ENCODE measurements at places on chromosomes 4 and X.

- DNase-seq, result no peak
These were observed 5.5 kb downstream of the ZNF827 start for GRCh38 chr4:145933134-145933533.

GRCh38 chr4:144648042-144648441 is 2.1 kb downstream of the HHIP start:
- no peak for DNase-seq

DNA sequence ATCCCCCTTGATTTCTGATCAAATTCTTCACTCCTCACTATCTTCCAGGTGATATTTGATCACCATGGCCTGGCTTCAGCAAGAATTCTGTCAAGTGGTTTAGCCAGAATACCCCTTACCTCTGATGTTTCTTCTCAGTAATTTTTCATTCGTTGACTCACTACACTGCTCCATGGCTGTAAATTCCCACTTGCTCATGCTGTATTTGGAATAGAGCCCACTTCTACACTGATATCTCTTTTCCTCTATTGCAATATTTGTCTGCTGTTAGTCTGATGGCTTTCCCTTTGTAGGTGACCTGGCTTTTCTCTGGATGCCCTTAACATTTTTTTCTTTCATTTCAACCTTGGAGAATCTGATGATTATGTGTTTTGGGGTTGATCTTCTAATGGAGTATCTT is 73.9 kb upstream of the DIPK2B start:
- no peak for DNase-seq

DNA sequence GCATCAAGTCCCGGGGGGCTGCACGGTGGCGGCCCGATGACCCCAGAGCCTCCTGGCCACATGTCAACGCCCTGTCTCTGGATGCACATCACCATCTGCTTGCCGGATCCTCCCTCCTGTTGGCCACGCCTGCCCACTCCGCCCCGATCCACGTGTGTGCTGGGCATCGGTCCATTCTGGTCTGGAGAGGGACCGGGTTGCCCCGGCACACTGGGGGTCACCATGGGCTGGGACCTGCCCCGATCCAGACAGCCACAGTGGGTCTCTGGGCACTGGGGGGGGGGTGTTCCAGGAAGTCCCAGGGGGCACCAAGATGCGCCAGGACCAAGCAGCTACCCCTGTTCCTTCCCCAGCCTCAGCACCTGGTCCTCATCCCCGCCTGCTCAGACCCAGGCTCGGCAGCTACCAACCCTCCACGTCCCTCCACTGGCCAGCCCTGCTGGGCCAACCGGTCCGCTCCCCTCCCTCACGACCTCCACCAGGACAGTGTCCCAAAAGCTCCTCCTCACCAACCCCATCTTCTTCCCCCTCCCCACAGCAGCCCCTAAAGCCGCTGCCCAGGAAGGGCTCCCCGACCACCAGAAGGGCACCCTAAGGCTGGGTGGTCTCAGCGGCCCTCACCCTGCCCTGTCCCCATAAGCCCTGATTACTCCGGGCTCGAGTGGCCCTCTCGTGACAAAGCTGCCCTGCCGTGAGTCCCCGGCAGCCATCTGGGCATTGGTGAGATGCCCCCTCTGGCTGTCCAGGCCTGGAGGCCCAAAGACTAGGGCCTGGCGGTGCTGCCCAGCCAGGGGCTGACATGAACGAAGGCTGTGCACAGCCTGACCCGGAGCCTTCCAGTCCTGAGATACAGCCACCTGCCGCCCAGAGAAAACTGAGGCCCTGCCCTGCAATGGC is 4.6 kb downstream of the CTBP1 start:
- DNase-seq, result no peak

- no peak for DNase-seq
These were observed 13.2 kb downstream of the GPC4 start for GRCh38 chrX:133402042-133402453.

DNA sequence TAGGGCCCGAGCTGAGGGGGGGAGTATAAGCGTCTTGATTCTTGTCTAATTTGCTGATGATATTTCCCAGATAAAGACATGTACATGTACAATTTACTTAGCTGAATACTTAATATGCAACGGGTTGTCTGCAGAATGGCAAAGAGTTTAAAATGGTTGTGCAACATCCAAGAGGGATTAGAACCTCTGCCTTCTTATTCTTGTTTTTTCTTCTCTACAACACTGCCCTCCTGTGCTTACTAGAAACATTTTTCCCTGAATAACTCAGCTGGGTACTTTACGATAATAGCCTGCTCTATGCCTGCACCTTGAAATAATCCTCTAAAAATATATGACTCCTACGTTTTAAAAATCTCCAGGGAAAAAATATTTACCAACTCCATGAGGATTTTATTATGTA is 41.8 kb downstream of the INTS12 start:
- peak; percentile 14 for DNase-seq

DNA sequence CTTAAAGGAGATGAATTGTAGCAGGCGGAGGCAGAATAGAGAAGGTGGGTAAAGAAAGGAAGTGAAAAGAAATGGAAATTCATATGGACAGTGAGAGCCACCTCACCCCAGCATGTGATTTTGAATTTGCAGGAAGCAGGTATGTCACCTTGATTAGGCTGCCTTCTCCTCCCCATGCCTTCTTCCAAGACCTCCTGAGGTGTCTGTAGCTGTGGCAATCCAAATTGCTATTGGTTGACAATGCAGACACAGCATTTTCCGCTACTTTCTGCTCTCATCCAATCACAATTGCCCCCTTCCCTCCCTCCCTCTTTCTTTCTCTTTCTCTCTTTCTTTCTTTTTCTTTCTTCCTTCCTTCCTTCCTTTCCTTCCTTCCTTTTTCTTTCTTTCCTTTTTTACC is 38.5 kb downstream of the RAB33B start:
- DNase-seq, result peak; percentile 83

DNA sequence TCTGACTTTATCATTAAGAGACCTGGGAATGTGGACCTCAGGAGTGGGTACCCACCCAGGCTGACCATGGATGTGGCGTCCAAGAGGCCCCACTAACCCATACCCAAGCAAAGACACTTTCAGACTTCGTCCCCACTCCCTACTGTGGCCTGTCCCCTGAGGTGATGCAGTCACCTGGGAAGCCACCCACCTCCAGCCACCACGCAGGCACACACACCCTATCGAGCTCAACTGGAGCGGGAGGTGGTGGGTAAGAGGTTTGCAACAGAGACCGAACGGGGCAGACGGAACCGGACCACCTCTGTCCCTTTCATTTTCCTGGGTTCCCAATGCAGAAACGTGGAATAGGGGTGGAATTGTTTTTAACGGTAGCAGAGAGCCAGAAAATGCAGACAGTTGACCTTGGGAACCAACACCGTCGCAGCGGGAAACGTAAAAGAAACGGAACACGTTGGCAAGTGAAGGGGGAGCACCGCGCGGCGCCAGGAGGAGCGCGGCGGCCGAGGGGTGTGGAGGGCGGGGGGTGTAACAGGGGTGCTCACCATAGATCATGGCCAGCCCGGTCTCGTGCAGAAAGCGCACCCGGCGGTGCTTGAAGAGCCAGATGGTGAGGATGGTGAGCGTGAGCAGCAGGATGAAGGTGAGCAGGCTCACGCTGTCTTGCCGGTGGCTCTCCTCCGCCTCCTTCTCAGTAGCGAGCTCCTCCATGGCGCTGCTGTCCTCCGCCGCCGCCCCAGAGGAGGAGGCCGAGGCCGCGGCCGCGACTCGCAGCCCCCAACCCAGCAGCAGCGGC is 559 bp downstream of the SLC9A7 start:
- DNase-seq, result peak; percentile 24

GRCh38 chr4:55439023-55439422 is 43.3 kb downstream of the TMEM165 start:
- no peak for DNase-seq

GRCh38 chr4:6772223-6772928 is 10.2 kb upstream of the KIAA0232 start:
- peak; percentile 34 for DNase-seq

- no peak for DNase-seq
These were observed 787.1 kb upstream of the FTHL17 start for GRCh38 chrX:31858915-31859314.

DNA sequence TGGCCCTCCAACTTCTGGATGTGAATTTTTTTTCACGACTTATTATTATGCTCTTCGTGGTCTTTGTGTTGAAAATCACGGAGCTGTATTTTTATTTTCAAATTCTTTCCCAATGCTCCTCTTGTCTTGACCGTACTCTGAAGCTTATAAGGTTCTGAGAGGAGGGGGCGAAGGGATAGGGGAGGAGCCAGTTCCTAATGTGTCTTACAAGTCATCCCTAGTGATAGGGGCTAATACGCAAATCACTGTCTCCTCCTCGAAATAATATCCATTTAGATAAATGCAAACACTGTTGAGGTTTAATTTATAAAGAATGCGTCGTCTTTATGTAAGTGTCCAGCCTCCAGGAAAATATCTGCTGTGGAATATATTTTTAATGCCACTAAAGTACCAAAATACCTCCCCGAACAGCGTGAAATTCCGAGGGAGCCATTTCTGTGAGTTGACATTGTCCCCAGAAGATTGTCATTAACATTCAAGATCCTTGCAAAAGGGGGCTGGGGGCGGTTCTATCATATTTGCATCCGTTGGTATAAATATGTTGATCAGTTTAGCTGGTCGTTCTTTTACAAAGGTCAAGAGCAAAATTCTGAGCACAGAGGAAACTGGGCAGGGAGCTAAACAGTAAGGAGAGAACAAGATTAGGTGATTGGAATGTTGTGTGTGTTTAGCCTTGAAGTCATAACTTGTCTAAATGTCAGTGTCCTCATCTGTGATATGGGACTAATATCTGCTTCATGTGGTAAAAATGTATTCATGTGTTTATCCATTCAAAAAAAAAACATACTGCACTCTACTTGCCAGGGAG is 3.7 kb upstream of the FAT1 start:
- DNase-seq, result no peak

GRCh38 chr4:84957514-84958420 is 8.7 kb downstream of the WDFY3 start:
- DNase-seq, result no peak

GRCh38 chr4:27616166-27616565 is 755.5 kb downstream of the STIM2 start:
- DNase-seq, result no peak

GRCh38 chr4:7276515-7276914 is 84.2 kb downstream of the SORCS2 start:
- DNase-seq, result no peak

GRCh38 chr4:48602222-48602621 is 112.2 kb downstream of the ZAR1 start:
- DNase-seq, result no peak

- DNase-seq, result no peak
These were observed 410.9 kb downstream of the GRID2 start for GRCh38 chr4:92714640-92715039.

- DNase-seq, result peak; percentile 14
These were observed 1.3 kb upstream of the PIM2 start for GRCh38 chrX:48919947-48920717.

GRCh38 chr4:143183513-143184216 is 1.1 kb upstream of the USP38 start:
- DNase-seq, result peak; percentile 26

- DNase-seq, result peak; percentile 76
These were observed 230.2 kb upstream of the STK26 start for GRCh38 chrX:131792789-131793462.

- peak; percentile 74 for DNase-seq
These were observed 20.0 kb upstream of the CAMK2D start for GRCh38 chr4:113781439-113782040.

GRCh38 chr4:61590881-61591280 is 390.8 kb downstream of the ADGRL3 start:
- no peak for DNase-seq

GRCh38 chrX:95662200-95662599 is 1022.4 kb upstream of the DIAPH2 start:
- DNase-seq, result no peak

- no peak for DNase-seq
These were observed 317.2 kb downstream of the DHX15 start for GRCh38 chr4:24266951-24267722.

GRCh38 chrX:132757066-132757623 is 201.3 kb downstream of the HS6ST2 start:
- no peak for DNase-seq
